ENCODE measurements at places on chromosomes 5 and 9.

DNA sequence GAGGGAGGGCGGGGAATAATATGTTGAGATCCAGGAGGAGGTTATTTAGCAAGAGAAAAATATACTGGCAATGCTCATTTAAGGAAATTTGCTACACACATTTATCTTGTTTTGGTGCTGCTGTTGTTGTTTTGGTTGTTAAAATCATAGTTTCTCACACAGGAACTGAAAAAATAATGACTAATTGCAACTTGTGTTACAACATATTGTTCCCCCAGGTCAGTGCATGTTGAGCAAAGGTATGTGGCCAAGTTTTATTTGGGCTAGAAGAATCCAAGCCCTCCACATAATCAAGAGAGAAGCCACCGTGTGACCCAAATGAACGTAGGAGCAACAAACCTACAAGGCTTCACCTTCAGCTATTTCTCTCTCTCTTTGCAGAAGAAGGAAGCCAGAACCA, 220.3 kb upstream of the DAPK1 start:
- DNase-seq: no peak

GRCh38 chr9:38384990-38385848, 7.3 kb upstream of the ALDH1B1 start:
- DNase-seq: no peak

- no peak for DNase-seq
Observed at GRCh38 chr9:1018121-1018520, 32.0 kb upstream of the DMRT2 start.

GRCh38 chr9:110452227-110452801, 114.7 kb upstream of the TXNDC8 start:
- peak; percentile 4 for DNase-seq

DNA sequence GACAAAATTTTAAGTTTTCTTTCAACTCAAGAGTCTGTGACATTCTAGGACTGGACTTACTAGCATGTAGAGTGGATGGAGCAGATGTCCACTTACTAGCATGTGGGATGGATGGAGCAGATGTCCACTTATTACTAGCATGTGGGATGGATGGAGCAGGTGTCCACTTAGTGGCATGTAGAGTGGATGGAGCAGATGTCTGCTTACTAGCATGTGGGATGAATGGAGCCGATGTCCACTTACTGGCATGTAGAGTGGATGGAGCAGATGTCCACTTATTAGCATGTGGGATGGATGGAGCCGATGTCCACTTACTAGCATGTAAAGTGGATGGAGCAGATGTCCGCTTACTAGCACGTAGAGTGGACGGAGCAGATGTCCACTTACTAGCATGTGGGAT, 2.4 kb downstream of the SLC36A1 start:
- no peak for DNase-seq

- peak; percentile 66 for DNase-seq
Observed at GRCh38 chr5:143931476-143931875, 119.5 kb downstream of the HMHB1 start.

DNA sequence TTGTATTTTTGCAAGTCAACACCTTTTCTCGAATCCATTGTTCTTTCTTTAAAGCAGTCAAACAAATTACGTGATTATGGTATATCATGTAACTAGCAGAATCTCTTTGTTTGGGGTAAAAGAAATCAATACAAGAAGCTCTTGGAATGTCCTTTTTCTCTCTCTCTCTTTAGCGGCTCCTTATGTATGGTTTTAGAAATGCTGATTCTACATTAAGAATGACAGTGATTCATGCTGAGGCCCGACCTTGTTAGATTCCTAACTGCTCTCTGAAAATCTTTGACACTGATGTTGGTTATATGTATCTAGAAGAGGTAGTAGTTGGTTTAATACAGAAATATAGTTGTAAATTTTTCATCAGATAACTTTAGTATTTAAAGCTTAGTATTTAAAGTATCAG, 76.4 kb downstream of the SNX24 start:
- no peak for DNase-seq

DNA sequence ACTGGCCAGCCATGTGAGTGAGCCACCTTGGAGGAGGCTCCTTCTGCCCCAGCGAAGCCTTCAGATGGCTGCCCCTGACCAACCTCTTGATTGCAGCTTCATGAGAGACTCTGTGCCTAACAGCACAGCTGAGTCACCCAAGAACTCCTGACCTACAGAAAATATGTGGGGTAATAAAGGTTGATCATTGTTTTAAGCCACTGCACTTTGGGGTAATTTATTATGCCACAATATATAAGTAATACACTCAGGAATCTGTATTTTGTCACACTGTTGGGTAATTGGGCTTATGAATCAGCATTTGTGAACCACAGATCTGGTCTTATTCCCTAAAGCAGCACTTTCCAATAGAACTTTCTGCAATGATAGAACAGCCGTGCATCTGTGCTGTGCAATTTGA, 24.4 kb upstream of the VDAC1 start:
- no peak for DNase-seq

- no peak for DNase-seq
Observed at GRCh38 chr5:78671609-78672008, 23.0 kb upstream of the LHFPL2 start.

- no peak for DNase-seq
Observed at GRCh38 chr5:56525113-56525512, 290.2 kb upstream of the MAP3K1 start.

GRCh38 chr9:99666571-99666970, 155.1 kb upstream of the NR4A3 start:
- DNase-seq: no peak

GRCh38 chr5:141742866-141743851, 61.1 kb upstream of the ARAP3 start:
- DNase-seq: no peak

DNA sequence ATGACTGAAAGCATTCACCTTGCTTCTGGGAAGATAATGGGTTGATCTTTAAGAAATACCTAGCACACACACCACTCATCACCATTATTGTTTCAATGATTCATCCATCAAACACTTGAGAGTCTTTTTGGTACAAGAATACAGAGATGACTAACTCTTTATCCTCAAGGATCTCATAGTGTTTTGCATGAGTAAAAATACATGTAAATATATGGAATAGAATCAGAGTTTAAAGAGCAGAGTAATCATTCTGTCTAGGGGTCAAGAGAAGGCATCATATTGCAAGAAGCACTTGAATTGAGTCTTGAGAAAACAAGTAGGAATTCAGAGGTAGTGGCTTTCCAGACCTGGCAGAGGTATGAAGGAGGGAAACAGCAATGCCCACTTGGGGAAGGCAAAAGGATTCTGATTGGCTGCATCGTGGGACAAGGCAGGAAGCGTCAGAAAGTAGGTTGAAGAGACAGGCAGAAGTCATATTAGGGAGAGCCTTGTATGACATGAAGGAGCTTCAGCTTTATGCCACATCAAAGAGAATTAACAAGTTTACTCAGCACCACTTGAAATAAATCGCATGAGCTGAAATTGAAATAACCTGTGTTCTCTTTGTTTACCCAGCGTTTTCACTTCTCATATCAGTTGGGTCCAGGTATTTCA, 542.5 kb downstream of the TLE1 start:
- DNase-seq: no peak

- DNase-seq: no peak
Observed at GRCh38 chr9:79447762-79448161, 124.0 kb upstream of the TLE4 start.

- DNase-seq: no peak
Observed at GRCh38 chr9:110337727-110338126, at the start of gene TXNDC8. TSS of gene TXNDC8 (minus strand) at chr9:110337863.

DNA sequence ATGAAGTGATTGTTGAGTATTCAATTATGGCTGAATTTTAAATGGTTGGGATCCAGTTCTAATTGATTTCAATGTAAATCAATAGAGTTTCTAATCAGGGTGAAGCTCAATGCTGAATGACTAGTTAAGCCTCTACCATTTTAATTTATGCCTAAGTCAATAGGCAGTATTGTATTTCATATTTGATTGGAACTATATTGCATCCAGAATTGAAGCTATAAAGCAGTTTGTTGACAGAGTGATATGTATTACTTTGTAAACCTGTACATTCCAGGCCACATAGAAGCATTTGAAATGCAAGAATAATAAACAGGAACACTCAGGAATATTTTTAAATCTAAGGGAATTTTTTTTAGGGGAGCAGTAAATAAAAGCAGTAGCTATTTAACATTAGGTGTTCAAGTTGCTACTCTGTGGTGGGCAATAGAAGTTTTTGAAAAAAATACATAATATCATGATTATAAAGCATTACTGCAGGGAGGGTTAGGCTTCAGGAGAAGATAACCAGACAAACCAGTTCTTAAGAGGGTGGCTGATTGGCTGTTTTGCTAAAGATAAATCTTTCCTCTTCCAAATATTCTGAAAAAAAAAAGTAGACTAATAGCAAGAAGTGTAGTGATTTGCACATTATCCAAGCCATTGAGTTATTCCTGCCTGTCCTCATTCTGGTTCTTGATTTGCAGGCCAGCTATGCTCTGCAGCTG, 492.0 kb upstream of the MEF2C start:
- no peak for DNase-seq

GRCh38 chr9:96467784-96468183, 17.8 kb downstream of the HABP4 start:
- no peak for DNase-seq

DNA sequence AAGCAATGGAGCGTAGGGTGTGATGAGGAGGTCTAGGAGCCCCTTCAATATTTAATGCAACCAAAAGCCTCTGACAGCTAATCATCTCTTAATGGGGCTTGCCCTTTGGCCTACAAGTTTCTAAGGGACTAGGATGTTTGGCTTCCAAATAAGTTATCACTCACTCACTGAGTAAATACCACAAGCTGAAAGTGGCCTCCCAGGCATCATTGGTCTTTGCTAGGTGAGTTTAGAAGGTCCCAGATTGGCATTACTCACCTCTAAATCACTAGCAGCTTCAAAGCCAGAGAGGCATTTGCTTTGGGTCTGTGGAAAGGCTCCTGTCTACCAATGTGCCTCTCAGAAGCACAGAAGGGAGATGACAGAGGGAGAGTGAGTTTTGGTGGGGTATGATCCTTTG, 344.2 kb downstream of the NTRK2 start:
- DNase-seq: no peak

DNA sequence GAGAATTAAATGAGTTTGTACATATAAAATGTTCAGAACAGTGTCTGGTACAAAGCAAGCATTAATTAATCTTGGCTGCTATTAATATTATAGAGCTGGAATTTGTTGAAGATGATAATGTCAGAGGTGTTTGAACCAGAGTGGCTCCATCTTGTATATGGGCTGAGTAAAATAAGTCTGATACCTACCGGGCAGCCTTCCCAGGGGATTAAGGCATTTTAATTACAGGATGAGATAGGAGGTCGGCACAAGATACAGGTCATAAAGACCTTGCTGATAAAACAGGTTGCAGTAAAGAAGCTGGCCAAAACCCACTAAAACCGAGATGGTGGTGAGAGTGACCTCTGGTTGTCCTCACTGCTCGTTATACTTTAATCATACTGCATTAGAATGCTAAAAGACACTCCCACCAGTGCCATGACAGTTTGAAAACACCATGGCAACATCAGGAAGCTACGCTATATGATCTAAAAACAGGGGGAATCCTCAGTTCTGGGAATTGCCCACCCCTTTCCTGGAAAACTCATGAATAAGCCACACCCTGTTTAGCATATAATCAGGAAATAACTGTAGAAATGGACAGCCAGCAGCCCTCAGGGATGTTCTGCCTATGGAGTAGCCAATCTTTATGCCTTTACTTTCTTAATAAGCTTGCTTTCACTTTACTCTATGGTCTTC, 90.2 kb downstream of the PLK2 start:
- no peak for DNase-seq

DNA sequence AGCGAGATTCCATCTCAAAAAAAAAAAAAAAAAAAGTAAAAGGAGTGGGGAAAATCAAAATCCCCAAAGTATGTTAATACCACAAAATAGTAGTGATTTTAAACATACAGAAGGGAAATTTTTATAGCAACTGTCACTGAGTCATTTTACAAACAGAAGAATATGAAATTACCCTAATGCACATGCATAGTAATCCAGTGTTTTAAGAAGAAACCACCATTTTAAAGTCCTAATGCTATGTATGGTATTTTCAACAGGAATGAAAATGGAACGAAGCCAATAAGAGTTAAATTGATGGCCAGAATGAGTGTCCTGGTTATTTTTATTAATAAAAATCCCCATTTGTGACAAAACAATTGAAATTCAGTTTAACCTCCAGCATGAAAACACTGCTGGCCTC, 26.7 kb upstream of the NXNL2 start:
- no peak for DNase-seq

DNA sequence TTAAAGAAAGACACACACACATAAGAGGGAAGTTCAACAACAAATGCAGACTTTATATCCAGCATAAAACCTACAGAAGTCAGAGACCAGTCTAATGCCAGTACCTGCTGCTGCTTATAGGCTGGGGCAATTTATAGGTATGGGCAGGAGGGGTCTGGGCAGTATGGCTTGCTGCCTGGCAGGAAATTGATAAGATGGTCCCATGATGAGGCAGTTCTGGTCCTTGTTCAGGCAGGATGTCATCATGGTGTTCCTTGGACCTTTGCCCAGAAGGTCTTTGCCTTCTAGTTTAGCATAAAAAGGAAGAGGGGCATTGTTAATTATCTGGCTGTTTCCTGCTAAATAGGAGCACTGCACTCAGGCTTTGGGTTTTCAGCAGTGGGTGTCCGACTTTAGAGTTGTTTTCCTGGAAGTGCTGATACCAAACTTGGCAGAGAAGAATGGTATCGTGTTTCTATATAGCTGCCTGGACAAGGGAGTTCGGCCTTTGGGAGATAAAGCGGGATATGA, 10.4 kb upstream of the PDCD1LG2 start:
- no peak for DNase-seq

DNA sequence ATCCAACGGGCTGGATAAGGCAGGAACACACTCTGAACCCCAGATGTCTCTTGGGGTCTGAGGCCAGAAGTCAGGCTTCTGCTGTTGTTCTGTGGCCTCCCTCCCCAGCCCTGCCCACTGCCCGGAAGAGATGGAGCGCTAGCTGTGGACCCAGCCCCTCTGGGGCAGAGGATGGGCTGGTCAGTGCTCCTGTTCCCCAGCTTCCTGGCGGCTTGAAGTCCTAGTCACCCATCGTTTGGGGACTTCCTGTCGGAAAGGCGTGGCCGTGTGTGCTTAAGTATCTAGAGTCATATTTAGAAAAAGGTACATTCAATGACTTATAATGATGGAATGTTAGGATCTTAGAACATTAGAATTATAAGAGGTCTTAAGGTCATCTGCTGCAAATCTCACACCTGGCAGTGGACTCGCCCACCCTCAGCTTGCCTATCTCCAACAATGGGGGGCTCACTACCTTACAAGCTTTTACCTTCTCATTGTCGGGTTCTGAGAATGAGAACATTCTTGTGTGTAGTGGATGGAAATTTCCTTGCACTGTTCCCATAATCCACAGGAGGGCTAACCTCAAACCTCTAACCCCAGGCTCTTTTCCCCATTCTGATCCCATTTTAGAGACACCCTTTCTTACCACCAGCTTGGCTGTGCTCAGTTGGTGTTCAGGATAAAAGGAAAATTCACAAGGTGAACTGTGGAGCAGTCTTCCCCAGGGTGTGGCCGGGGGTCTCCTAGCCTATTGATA, 13.4 kb upstream of the AIF1L start:
- DNase-seq: no peak
